ENCODE measurements at places on chromosomes 4 and X. TPM values are rescaled to one million over a fixed set of nuclear protein-coding genes. Genes with fewer than 3 reads are reported as not detected.

GRCh38 chr4:126718136-126718535 lies 914.6 kb upstream of the INTU start:
- no peaks in the 10 kb centered on the region for H3K27me3 ChIP-seq
- H3K36me3 ChIP-seq, result no peaks in the 10 kb centered on the region
- no peak for DNase-seq
- peaks cover 14% of the 10 kb centered on the region for H3K4me1 ChIP-seq
- H3K4me3 ChIP-seq, result no peak overlapping the region

DNA sequence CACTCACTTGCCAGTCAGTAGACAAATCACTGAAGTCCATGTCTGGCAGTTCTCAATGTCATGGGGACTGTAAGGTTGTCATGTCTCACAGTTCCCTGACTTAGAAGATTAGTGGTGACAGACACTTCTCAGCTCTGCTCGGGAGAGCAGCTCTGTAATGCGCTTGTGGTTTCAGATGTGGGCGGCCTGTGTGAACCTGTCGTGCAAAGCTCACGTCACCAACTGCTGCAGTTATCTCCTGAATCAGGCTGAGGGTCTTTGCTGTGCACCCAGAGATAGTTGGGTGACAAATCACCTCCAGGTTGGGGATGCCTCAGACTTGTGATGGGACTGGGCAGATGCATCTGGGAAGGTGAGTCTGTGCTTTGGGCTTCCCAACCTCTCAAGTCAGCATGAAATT lies at the start of gene IL9R:
Gene IL9R (plus strand): TSS at position 261 of the 400 bp plus-strand sequence. CDS start 64 bp downstream, at position 325.
- H3K4me1 ChIP-seq, result no peaks in the 10 kb centered on the region
- DNase-seq, result no peak
- no peak within 1 kb of the TSS for H3K4me3 ChIP-seq
- H3K27ac ChIP-seq, result no peak within 1 kb of the TSS
- H3K27me3 ChIP-seq, result no peaks in the 10 kb centered on the region

GRCh38 chrX:17967888-17968287 lies 106.8 kb upstream of the RAI2 start:
- no peaks in the 10 kb centered on the region for H3K27me3 ChIP-seq
- H3K4me1 ChIP-seq, result no peaks in the 10 kb centered on the region
- H3K36me3 ChIP-seq, result no peaks in the 10 kb centered on the region
- DNase-seq, result no peak

The GLRA3 gene
- total RNA-seq, result not detected

DNA sequence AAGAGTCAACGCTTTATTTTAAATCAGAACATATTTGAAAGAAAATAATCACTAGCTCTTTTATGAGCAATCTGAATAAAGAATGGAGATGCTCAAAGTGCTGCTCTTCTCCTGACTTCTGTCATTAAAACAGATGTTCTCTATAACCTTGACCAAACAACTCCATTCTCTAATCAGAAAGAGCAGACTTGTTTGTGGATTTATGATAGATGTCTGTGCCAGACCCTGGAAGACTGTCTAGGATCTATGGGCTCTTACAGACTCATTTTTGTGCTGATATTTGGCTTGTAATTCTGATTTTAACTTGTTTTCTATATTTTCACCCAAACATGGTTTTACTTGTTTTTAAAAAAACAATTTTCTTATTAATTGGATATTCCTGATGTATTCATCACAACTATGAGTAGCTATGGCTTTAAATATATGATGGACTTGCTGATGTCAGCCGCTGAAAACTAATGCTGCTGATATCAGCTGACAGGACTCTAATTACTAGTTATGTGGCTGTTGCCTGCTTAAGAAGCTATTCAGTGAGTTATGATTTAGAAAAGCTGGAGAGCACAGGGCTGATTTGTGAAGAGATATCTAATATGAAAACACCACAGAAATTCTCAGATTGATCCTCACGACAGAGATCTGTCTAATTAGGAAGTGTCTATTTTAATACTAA lies 31.6 kb upstream of the MAML3 start:
- no peaks in the 10 kb centered on the region for H3K36me3 ChIP-seq
- peaks cover 18% of the 10 kb centered on the region for H3K4me1 ChIP-seq
- DNase-seq, result no peak
- no peak overlapping the region for H3K4me3 ChIP-seq

DNA sequence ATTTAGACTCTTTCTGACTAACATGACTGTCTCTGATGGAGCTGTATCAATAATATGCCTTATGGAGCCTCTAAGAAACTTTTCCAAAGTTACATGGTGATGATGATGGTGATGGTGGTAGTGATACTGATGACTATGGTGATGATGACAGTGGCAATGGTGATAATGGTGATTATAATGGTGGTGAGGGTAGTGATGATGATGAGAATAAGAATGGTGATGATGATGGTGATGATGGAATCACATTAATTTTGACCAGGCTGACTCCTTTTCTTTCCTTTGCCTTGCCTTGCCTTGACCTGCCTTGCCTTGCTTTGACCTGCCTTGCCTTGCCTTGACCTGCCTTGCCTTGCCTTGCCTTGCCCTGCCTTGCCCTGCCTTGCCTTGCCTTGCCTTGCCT lies 31.7 kb upstream of the AREG start:
- H3K27ac ChIP-seq, result no peak overlapping the region
- H3K27me3 ChIP-seq, result peaks cover 3% of the 10 kb centered on the region
- peaks cover 8% of the 10 kb centered on the region for H3K4me1 ChIP-seq
- H3K4me3 ChIP-seq, result no peak overlapping the region
- DNase-seq, result no peak
- H3K36me3 ChIP-seq, result no peaks in the 10 kb centered on the region

The L1CAM gene
- total RNA-seq, result 2.9 TPM

Data from chondrocyte (in vitro differentiated cells).